ENCODE measurements at places on chromosomes 7 and 10.

- no peak for DNase-seq
These were observed 120.8 kb upstream of the NANOS1 start for GRCh38 chr10:118908557-118909256.

DNA sequence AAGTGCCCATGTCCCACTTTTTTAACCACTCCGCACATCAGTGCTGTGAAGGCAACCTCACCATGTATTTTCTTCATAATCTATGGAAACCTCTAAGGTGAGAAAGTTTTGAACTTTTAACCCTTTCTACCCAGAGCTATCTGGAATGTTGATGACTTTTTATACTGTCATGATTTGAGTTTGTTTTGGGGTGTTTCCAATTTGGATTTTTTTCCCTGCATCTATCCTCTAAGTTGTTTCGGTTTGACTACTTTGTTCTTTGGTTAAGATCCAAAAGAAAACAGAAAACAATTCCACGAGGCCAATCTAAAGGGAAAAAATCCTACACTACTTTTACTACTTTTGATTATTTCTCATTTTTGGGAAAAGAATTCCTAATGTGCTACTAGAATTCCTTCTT, 279.7 kb downstream of the USP6NL start:
- DNase-seq = no peak

- DNase-seq = no peak
These were observed 35.6 kb downstream of the C10orf90 start for GRCh38 chr10:126634911-126635310.

- DNase-seq = no peak
These were observed 972 bp downstream of the ORC5 start for GRCh38 chr7:104206841-104207240.

- no peak for DNase-seq
These were observed 44.6 kb upstream of the AFAP1L2 start for GRCh38 chr10:114448897-114449296.

GRCh38 chr10:24518411-24518810, 205.3 kb downstream of the ARHGAP21 start:
- DNase-seq = no peak

GRCh38 chr7:1459920-1460820, 900 bp upstream of the MICALL2 start:
- DNase-seq = no peak

DNA sequence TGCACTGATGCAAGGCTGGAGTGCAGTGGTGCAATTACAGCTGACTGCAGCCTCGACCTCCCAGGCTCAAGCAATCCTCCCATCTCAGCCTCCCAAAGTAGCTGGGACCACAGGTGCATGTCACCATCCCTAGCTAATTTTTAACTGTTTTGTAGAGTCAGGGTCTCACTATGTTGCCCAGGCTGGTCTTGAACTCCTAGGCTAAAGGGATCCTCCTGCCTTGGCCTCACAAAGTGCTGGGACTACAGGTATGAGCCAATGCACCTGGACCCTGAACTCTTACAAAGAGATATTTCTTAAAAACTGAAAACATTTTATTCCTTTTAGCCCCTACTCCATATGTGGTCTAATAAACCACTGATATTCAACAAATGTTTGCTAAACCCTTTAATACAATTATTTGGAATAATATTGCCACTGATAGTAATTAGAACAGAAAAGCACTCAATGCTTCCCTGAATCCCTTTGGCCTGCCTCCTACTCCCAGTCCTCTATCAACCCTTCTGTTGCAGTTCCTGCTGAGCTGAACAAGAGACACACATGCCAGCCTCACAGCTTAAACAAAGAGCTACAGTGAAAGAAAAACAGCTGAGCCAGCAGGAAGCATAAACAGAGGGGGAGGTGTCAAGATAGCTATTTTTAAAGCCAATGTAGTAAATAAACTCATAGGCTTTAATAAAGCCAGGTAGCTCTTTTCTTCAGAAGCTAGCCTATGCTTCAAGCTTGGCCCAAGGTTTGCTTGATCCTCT, 7.0 kb upstream of the GNAI1 start:
- DNase-seq = no peak

- no peak for DNase-seq
These were observed 173.3 kb downstream of the SLIT1 start for GRCh38 chr10:97012470-97012869.

DNA sequence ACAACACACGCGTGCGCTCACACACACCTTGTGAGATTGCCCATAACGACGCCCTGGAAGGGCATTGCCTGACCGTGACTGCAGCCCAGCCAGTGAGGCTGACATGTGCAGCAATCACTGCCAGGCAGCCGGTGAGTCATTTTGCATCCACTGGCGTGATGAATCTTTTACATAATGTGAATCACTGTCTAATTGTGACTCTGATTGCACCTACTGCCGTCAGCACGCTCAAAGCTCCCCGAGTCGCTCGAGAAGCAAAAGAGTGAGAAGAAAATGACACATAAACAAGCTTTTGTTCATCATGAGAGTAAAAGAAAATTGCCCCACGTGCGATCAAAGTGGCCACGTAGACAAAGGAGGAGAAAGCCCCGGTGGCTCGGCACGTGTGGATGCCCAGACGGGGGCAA, 117.4 kb upstream of the PFKP start:
- DNase-seq = no peak

DNA sequence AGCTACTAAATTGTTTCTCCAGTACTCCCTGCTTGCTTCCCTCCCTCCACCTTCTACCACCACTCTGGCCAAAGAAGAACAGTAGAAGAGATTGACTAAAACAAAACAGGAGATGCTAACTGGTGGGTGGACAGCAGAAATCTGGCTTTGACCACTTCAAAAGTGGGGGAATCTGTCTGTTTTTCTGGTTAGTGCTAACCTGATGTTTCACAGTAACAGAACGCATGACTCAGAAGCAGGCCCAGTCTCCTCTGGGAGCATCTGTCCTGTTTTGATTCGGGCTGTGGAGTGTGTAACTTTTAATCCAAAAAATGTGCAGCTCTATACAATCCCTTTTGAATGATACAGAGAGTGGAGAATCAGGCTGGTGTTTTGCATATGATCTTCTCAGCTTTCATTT, 32.7 kb upstream of the ZNF438 start:
- no peak for DNase-seq

DNA sequence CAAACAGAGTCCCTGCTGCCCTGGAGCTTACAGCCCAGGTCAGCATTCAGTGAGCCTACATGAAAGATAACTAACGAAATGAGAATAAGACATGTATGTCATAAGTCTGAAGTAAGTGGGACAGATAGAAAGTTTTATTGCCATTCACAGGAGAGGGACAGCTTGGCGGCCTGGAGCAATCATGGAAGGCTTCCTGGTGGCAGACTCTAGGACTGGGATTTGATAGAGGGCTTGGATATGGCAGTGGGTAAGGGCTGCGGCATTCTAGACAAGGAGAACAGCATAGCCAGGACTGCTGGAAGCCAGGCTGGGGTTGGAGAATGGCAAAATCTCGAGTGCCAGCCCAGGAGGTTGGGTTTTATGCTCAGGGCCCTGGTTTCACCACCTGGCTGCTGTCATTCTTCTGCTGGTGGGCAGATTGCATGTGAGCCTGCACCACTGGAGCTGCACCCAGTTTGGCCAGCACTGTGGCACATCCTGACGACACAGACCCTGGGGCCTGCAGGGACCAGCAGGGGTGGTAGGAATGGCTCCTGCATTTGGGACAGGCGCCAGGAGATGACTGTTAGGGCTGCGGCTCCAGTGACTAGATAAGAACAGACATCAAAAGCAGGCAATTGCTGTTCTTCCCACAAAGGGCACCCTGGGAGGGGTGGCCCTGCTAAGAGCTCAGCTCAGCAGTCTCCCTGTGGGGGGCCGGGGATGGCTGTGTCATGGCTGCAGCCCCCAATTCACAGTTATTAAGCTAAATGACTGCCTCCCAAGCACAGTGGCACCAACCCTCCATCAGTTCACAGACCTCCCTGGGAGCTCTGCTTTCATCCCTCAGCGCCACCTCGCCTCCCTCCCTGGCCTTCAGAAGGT, 161.1 kb downstream of the RPS24 start:
- no peak for DNase-seq

DNA sequence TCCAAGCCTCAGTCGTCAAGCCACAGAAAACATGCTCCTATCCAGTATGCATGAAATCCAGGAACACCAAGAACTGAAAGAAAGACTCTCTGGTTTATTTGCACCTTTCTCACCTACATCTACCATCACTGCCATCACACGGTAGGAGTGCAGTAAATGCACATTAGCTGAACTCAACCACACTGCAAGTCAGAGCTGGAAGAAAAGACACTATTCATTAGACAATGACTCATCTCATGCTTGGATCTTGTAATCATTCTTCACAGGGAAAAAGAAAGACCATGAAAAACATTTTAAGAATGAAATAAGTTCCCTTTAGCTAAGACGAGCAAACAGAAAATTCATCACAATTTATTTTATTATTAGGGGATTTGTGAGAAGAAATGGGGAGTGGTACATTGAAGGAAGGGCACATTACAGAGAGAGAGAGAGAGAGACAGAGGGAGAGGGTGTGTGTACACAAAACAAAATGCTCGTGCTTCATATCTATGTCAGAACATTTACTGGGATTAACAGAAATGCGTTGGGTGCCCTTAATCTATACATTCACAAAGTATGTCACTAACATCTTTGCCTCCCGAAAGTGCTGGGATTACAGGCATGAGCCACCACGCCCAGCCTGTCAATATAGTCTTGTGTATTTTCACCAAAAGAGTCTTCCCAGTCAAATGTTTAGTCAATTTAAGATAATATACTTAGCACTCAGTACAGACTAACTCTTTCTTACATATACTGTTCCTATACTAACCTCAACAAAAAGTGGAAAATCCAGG, 324.9 kb downstream of the PARD3 start:
- no peak for DNase-seq

- no peak for DNase-seq
These were observed 485.3 kb upstream of the GALNT17 start for GRCh38 chr7:70646536-70647248.

DNA sequence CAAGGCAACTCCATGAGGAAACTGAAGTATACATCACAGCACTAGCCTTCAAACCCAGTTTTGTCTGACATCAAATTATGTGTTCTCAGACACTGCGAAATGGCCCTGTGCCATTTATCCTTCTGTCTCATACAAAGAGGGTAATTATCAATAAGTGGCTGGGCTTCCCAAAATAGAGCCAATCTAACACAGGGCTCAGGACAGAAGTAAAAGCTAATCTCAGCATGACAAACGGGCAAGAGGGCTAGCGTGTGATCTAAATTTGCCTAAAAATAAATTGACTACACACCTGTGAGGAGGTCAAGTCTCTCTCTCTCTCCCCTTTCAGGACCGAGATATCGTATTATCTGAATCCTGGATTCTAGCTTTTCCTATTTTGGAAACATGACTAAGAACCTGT, 67.2 kb downstream of the DGKB start:
- no peak for DNase-seq

DNA sequence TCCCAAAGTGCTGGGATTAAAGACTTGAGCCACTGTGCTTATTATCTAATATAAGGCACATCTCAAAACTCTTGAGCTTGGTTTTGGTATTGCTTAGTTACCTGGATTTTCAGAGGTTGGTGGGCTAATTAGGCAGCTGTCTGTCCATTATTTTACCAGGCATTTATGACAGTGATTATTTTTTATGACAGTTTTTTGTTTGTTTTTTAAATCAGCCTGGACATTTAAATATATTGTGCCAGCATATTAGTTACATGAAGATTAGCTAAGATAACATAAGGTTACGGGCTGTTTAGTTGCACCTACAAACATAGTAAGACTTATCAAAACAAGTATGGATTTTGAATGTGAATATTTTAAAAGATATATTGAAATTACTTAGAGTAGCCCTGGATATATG, 2.6 kb upstream of the ZRANB1 start:
- DNase-seq = no peak

DNA sequence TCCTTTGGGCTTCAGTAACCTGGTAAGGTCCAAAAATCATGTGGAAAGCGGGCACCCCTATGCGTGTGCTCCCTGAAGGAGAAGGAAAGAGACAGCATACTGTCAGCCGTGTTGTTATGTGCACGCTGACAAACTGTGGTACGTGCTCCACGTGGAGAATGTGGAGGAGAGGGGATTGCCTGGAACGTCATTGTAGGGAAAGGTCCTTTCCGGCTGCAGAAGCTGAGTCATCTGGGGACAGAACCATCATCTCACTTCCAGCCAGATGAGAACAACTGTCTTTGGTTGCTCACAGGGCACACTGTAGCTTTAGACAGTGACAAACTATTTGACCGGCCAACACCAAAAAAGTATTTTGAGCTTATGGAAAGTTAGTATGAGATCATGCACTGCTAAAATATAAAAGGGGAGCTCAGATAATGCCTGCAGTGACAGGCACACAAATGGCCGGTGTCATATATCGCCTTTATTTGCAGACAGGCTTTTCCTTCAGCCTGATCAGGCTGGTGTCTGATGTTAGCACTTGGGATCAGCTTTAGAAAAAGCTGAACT, 38.8 kb upstream of the GRB10 start:
- DNase-seq = no peak

DNA sequence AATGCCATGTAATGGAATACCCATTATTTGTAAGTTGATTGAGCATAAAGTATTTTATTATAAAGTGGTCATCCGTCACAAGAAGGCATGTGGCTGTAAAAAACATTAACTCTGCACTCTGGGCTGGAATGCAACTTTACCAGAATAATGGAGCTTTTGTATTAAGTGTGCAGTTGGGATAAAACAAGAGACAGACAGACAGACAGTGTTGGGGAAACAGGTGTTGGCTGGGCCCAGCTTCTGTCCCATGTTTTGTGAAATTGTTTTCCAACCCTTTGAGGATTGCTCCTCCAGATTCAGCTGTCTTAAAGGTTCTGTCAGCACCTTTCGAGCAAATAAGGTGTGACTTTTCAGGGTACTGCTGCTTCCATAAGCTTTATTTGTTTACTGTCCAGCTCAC, 67.9 kb upstream of the NFKB2 start:
- DNase-seq = no peak

- DNase-seq = no peak
These were observed 372.4 kb upstream of the LRGUK start for GRCh38 chr7:133754708-133755107.

DNA sequence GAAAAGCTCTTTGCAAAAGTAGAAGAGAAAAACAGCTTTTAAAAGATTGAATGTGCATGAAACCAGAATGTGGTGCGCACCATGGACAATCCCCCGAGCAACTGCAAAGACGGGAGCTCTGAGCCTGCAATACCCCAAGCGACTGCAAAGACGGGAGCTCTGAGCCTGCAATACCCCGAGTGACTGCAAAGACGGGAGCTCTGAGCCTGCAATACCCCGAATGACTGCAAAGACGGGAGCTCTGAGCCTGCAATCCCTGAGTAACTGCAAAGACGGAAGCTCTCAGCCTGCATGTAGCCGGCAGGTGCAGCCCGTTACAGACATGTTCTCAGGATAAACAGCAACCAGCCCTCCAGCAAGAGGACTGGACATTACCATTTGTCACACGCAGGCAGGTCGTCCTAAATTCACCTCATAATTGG, 6.2 kb downstream of the ZNF775 start:
- DNase-seq = no peak

GRCh38 chr7:4265676-4266075, 416.4 kb upstream of the FOXK1 start:
- DNase-seq = no peak

- no peak for DNase-seq
These were observed 17.3 kb downstream of the ACTR1A start for GRCh38 chr10:102485093-102485784.

- no peak for DNase-seq
These were observed 26.8 kb downstream of the VOPP1 start for GRCh38 chr7:55545496-55545895.
